ENCODE measurements at places on chromosomes 5 and 9. TPM values are rescaled to one million over a fixed set of nuclear protein-coding genes. Genes with fewer than 3 reads are reported as not detected.
A peak's percentile ranks its signal among the peaks of the same experiment; 100 is the strongest.

- H3K4me3 ChIP-seq, result no peak overlapping the region
- no peak for DNase-seq
- no peak overlapping the region for H3K27ac ChIP-seq
- H3K4me1 ChIP-seq, result no peaks in the 10 kb centered on the region
- no peaks in the 10 kb centered on the region for H3K36me3 ChIP-seq
- H3K27me3 ChIP-seq, result no peaks in the 10 kb centered on the region
Measured at GRCh38 chr5:114192108-114192507, 169.8 kb upstream of the KCNN2 start.

- no peak for DNase-seq
- H3K27ac ChIP-seq, result no peak overlapping the region
- H3K27me3 ChIP-seq, result no peaks in the 10 kb centered on the region
- no peak overlapping the region for H3K4me3 ChIP-seq
Measured at GRCh38 chr9:123438821-123439220, 82.8 kb downstream of the CRB2 start.

DNA sequence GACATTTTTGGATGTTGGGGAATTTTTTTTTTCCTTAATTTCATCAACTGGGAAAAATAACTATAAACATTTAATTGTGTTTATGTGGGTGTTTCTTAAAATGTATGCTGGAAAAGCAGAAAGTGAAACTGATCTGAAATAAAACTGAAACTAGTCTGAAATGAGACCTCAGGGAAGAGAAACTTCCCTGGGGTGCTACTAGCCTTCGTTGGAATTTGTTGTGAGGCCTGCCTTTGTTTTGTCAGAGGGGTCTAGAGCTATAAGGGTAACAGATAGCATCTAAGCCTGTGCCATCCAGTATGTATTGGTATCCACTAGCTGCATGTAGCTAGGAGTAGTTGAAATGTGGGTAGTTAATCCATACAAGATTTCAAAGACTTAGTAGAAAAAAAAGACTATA lies 10.4 kb downstream of the ZNF618 start:
- DNase-seq, result no peak
- peaks cover 18% of the 10 kb centered on the region for H3K4me1 ChIP-seq
- H3K27ac ChIP-seq, result peak overlapping the region; percentile 73
- H3K4me3 ChIP-seq, result peak overlapping the region; percentile 32
- no peaks in the 10 kb centered on the region for H3K36me3 ChIP-seq
- H3K27me3 ChIP-seq, result no peaks in the 10 kb centered on the region

DNA sequence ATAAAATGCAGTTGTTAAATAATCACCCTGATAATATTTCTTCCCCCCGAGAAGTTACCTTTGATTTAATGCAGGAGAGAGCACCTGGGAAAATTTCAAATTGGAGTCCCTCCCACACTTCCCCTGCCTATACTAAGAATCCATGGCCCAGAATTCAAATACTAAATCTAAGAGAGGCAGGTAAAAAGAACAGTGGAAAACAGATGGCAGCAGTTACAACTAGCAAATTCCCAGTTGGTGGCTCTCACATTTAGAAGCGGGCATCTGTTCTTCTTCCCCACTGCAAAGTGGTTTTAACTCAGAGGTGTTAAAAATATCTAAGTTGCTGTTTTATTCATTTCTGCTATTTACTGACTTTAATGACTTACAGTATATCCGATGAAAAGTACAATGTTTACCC lies 210.4 kb upstream of the ELAVL2 start:
- no peaks in the 10 kb centered on the region for H3K27me3 ChIP-seq
- DNase-seq, result no peak
- H3K4me1 ChIP-seq, result no peaks in the 10 kb centered on the region
- H3K27ac ChIP-seq, result no peak overlapping the region

DNA sequence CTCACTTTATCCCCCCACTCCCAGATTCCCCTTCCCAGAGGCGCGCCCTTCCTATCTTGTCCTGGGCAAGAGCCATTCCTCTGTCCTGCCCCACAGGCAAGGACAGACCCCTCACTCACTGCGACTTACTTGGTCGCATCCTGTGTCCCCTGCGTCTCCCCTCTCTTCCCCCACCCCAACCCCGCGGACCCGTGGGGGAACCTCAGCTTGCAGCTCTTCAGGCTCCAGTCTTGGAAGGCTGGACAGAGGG lies 542 bp downstream of the GGTA1 start:
- peak overlapping the region; percentile 61 for H3K4me3 ChIP-seq
- H3K36me3 ChIP-seq, result no peaks in the 10 kb centered on the region
- H3K4me1 ChIP-seq, result peaks cover 21% of the 10 kb centered on the region
- no peak for DNase-seq

DNA sequence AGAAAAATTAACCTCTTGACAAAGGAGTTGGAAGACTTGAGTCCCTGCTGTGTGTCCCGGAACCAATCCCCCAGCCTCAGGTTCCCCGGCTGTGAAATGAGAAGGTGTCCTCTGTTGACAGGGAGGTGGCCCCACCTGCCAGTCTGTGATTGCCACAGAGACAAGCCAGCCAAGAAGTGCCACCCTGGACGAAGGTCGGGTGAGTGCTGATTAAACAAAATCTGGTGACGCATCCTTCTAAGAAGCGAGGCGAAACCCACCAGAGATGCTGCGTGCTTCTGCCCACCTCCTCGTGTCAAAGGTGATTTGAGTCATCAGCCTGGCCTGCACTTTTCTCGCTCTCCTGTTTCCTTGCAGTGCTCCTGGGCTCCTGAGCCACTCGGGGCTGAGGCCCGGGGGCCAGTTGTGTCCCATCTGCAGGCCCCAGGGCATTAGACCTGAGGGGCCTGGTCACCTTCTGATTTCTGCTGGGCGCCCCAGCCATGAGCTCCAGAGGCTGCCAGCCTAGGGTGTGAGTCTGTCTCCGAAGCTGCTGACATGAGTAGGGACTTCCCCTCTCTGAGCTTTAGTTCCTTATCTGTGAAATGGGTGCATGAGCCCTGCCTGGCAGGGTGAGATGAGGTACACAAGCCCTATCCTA lies 28.7 kb downstream of the NEK6 start:
- peak overlapping the region; percentile 4 for H3K4me3 ChIP-seq
- H3K27me3 ChIP-seq, result no peaks in the 10 kb centered on the region
- DNase-seq, result no peak
- peaks cover 82% of the 10 kb centered on the region for H3K4me1 ChIP-seq
- H3K36me3 ChIP-seq, result no peaks in the 10 kb centered on the region

DNA sequence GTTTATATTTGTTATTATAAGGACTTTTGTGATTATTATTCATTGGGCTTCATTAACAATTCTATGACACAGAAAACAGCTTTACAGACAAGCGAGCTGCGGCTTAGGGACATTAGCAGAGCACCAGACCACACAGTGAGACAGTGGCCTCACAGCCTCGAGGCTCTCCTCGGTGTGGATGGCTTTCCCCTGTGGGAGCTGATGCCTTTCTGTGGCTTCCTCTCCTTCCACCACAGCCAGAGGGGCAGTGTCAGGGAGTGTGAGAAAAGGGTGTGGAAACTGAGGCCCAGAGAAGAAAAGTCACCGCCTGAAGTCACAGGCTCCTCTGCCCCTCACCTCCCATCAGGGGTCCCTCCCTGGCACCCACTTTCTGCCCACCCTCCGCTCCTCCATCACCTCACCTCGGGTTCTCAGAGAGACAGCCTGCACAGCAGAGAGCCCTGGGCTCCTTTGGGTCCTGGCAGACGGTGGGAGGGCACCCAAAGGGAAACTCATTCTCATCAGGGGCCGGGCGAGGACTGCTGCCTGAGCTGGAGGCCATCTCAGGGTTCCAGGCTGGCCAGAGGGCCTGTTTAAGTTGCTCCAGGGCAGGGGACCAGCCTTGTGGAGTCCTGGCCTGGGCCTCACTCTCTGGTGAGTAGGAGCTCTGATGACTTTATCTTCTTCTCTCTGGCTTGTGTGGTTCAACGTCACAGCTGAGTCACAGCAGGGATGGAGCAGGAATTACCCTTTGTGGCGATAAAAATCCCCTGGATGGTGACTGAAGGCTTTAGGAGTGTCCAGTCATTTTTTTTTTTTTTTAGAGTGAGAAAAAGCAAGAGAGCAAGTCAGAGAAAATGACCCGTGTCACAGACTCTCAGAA lies 830 bp downstream of the TRAF1 start:
- no peaks in the 10 kb centered on the region for H3K36me3 ChIP-seq
- no peak for DNase-seq
- H3K27me3 ChIP-seq, result no peaks in the 10 kb centered on the region

DNA sequence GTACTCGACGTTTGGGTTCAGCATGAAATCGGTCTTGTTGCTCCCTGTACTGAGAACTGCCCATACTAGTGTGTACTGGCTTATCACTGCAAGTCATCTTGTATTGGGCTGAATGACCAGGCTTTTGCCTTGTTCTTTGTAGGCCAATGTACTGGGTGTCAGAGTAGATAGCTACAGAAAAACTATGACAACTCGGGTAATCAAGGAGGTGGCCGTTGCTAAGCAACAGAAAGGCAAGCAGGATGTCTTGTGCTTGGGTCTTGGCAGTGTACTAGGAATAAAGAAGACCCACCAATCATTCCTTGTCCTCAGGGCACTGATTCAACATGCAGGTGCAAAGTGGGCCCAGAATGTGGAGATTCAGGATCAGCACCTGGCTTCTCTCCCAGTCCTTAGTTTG lies 11.9 kb upstream of the SHISAL2B start:
- no peaks in the 10 kb centered on the region for H3K4me1 ChIP-seq
- no peak overlapping the region for H3K27ac ChIP-seq
- DNase-seq, result no peak
- no peak overlapping the region for H3K4me3 ChIP-seq

GRCh38 chr5:54558362-54558761 lies 40.8 kb downstream of the SNX18 start:
- H3K4me1 ChIP-seq, result no peaks in the 10 kb centered on the region
- no peak overlapping the region for H3K27ac ChIP-seq
- no peaks in the 10 kb centered on the region for H3K36me3 ChIP-seq

GRCh38 chr9:22208846-22209585 lies 199.9 kb upstream of the CDKN2B start:
- no peaks in the 10 kb centered on the region for H3K36me3 ChIP-seq
- no peak overlapping the region for H3K27ac ChIP-seq
- H3K27me3 ChIP-seq, result no peaks in the 10 kb centered on the region
- H3K4me1 ChIP-seq, result no peaks in the 10 kb centered on the region
- no peak overlapping the region for H3K4me3 ChIP-seq

GRCh38 chr9:32825203-32825602 lies 41.9 kb downstream of the TMEM215 start:
- no peaks in the 10 kb centered on the region for H3K4me1 ChIP-seq
- H3K27me3 ChIP-seq, result no peaks in the 10 kb centered on the region
- no peak overlapping the region for H3K27ac ChIP-seq
- no peak overlapping the region for H3K4me3 ChIP-seq

The GADD45G gene
- 5.5 TPM for total RNA-seq

The SPAG8 gene
- total RNA-seq, result 0.25 TPM

The PRLR gene
- 44.5 TPM for total RNA-seq

The PCA3 gene
- total RNA-seq, result 0.92 TPM

The MAN1B1 gene
- 31.8 TPM for total RNA-seq

The ARID3C gene
- 2.2 TPM for total RNA-seq
